ENCODE measurements at places on chromosomes 2 and 18.

DNA sequence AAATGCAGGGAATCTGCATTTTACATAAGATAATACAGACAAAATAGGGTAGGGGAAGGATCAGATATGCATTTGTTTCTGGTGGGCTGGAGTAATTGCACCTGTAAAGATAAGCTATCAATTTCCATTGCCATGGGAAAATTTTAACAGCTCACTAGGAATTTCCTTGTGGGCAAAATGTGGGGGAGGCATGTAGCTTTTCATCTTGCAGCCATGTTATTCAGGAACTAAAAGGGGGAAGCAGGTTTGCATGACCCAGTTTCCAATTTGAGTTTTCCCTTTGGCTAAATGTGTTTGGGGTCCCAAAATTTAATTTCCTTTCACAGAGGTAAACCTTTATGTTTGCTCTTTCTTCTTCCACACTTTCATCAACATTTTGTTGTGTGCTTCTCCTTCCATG is 624.4 kb downstream of the NYAP2 start:
- no peak for DNase-seq

- no peak for DNase-seq
Measured at GRCh38 chr2:25692737-25693445, 19.5 kb upstream of the DTNB start.

DNA sequence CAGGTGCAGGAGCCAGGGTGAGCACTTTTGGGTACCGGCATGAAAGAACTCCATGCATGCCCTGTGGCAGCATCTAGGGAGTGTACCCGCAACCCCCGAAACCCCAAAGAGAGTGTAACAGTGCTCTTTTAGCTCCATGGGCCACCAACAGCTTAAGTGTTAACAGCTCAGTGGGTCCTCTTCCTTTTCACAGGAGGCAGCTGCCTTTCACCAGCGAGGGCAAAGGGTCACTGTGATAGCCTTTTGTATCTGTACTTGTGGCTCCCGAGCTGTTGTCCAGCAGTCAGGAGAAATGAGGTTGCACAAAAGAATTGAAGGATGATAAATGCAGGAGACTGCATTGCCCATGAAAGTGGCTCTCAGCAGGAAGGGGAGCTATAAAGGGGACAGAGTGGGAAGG is 1166.3 kb upstream of the ACVR2A start:
- no peak for DNase-seq

GRCh38 chr2:75787532-75788132 is 76.9 kb upstream of the GCFC2 start:
- DNase-seq, result no peak

DNA sequence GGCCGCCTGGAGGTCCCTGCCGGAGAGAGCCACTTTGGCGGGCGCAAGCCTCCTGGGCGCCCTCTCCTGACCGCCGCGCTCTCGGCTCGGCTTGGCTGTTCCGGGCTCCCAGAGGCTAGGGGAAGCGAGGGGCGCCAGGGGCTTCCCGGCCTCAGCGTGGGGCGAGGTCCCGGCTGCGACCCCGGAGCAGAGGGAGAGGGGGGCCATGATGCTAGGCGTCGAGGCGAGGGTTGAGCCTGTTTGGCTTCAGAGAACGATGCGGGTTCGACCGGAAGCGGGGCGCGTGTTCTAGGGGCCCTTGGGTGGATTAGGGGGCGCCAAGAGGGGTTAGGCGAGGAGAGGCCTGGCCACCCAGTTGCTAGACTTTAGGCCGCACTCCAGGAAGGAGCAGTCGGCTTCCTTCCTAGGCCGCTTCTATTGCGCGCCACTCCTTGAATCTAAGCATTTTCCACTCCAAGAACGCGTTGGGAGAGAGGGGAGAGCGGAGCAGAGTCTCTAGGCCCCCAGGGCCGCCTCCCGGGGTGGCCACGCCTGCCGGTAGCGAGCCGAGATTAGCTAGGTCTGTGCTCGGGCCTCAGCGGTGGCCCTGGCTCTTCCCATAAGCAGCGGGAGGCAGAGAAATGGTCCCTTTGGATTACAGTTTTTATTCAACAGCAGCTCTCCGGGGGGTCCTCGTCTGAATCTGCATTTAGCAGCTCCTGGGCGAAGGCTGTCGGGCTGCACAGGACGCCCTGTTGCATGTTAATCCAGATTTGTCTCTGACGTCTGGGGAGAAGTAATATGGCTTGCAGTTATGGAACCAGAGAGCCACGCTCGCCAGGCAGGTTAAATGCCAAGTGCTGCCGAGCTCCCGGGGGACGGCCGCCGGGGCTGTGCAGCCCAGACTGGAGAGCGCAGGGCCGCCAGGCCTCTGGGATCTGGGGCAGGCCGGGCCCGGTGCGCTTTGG is 11.3 kb downstream of the MEIS1 start:
- no peak for DNase-seq

DNA sequence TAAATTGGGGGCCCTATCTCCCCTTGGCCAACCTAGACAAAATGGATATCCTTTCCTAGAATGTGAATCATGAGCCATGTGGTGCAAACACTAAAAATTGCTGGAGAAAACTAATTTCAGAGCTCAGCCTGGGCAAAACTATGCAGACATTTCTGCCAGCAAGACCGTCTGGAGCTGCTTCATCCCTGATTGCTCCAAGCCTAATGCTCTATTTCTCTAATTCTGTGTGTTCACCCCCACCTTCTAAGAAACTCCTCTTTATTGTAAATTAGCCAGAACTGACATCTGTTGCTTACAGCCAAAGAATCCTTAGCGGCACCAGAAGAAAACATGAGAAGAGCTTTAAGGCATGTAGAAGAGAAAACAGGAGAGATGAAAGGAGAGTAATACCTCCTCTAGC is 337.7 kb upstream of the CHAC2 start:
- no peak for DNase-seq

DNA sequence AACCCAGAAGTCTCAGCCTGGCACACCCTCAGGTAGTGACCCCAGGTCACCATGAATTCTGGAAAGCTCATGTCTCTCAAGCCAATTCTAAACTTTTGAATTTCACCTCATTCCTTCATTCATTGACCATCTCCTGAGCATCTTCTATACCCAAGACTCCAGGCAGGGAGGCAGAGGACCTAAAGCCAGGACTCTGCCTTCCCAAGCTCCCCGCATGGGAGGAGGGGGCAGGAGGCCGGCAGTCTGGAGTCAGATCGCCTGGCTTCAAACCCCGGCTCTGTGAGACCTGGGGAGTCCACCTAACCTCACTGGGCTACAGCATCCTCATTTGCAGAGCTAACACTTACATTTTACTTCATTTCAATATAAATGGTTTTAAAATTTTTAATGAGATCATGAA is 59.0 kb downstream of the SMAD7 start:
- DNase-seq, result no peak

DNA sequence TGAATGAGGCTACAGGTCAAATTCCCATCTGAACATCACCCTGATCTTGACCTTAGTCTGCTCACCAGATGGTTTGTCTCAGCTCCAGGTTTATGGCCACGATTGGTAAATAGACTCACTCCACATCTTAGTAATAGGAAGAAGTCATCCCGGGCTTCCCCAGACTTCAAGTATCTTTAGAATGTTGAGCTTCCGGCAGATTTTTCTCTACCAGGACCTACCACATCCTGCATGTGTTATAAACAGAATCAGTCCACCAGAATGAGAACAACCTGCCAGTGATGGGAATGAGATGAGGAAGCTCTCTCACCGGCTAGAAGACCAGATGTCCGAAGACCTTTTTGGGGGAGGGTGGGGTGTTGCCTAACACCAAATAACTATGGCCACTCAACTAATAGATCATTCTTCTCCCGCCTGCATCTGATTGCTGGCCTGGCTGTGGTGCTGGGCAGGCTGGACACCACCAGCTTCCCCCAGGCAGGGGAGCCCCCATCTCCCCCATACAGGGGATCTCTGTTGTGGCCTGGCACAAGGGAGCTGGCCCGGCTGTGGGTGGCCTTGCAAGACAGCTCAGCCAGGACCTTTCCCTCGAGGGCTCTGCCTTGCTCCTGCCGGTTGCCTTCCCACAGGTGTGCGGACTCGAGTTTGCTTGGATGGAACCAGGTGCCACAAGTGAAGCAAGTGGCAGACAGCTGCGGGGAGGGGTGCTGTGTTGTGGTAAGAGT is 88.5 kb downstream of the SH3RF3 start:
- DNase-seq, result no peak

GRCh38 chr2:59741840-59742239 is 811.6 kb downstream of the BCL11A start:
- no peak for DNase-seq

DNA sequence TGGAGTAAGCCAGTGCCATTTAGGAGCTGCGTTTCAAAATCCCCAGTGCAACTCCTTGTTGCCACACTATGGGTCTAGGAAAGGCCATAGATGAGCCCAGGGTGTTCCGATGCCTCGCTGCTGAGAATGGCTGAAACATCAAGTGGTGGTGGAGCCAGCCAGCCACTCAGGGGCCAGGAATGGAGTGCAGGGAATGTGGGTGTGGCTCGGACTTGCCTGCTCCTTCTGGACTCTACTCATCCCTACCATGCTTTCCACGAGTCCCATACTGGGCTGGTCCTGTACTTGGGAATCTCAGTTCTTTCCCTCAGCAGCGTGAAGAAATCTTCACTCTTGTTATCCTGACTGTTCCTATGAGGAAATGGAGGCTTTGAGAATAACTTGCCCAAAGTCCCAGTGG is 143.5 kb downstream of the INSIG2 start:
- peak; percentile 17 for DNase-seq

DNA sequence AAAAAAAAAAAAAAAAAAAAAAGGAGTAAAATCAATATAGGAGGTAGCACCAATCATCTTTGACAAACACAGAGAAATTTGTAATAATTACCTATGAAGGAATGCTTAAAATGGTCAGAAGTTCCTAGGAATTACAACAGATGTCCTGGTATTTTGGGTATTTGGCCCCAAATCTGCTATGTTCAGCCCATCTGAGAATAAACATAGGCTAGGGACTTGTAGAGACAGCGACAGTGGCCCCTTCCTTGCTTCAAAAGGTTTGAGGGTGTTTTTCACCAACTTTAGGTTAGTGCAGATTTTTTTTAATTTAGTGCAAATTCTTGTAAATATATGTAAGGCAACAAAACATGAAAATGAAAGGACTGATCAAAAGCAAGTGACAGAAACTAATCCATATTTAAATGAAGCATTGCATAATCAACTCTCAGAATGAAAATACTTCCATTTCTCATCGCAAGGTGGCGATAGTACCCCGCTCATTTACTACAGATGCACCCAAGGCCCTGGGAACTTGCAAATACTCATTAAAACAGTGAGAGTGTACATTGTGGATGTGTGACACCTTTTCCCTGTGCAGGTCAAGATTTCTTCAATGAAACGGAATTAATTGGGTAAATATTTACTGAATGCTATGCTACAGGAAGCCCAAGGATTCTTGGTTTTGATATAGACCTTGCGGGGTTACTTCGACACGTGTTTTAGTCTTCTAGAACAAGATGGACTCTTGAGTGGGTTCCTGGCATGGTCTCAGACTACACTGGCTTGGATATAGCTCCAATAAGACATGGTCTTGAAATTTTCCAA is 44.6 kb downstream of the FAM124B start:
- DNase-seq, result peak; percentile 68

- DNase-seq, result no peak
Measured at GRCh38 chr2:69717861-69718273, 24.1 kb upstream of the ANXA4 start.

DNA sequence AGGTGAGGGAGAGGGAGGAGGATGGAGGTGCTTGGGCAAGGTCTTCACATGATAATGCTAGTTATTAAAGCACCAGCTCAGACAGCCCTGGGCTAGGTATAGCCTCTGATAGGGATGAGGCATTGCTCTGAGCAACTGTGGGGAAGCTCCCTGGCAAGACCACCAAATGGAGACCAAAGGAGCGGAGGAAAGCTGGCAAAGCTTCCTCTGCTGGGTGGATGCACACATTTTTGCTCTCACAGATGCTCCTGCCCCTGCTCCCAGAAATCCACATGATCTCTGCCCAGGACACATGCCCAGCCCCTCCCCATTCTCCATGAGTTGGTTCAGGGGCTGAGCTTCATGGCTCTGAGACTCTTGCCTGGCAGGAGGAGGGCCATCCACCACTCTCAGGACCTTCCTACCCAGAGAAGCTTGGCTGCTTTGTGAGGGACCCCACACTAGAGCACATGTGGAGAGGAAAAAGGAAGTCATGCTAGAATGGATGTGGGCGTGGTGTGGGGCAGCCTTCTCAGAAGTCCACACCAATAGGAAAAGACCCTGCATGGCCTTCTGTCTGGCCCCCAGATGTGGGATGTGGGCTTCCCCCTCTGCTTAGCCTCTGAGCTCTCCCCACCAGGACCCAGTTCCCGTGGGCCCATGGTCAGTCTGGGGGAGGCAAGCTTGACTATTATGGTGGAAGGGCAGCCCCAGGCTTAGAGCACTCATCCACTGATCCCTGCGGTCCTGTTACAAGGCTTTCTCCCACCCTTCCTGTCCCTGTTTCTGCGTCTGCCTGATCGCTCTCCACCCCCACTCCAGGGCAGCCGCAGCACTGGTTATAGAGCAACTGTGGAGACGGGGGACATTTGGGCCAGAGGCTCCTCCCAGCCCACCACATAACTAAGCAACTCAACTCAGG is 10.5 kb upstream of the CYP26B1 start:
- peak; percentile 18 for DNase-seq

GRCh38 chr2:191497822-191498221 is 180.1 kb upstream of the NABP1 start:
- no peak for DNase-seq

DNA sequence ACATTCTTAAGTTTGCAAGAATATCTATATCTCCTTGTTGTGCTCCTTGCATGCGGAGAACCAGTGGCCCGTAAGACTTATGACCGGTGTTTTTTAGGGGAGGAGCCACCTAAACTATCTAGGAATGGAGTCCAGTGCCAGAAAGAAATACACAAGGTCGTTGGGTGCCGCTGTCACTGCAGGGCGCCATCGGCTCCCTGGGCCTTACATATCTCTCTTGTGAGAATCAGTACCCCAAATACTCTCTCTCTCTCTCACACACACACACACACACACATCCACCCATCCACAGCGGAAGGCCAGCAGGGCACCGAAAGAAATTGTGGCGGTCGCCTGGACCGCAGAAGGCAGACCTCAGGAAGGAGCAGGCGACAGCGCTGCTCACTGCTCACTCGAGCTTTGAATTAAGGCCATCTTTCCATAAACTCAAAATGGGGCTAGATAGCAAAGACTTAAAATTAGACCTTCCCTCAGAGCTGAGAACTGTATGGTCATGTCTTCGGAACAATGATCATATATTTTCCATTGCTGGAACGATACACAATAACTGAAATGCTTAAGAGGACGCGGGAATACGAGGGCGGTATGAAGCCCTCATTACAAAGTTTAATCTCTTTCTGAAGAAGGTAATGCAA is 10.4 kb downstream of the NR4A2 start:
- DNase-seq, result no peak

- no peak for DNase-seq
Measured at GRCh38 chr18:46397174-46397573, 259.8 kb downstream of the LOXHD1 start.

Data from stimulated activated effector memory CD8-positive, alpha-beta T cell treated with anti-CD3 and anti-CD28 coated beads, Interleukin-12 subunit alpha, Interleukin-12 subunit beta, amount 100 ng/mL, for 72 hours (primary cell).